ENCODE measurements at places on chromosomes 5 and 9.
A peak's percentile ranks its signal among the peaks of the same experiment; 100 is the strongest.

- no peak for DNase-seq
These were observed 82.9 kb downstream of the PTCD2 start for GRCh38 chr5:72402959-72403628.

GRCh38 chr5:91797576-91797975 is 414.5 kb upstream of the ARRDC3 start:
- DNase-seq: no peak

GRCh38 chr5:97907646-97908400 is 724.8 kb upstream of the RIOK2 start:
- DNase-seq: no peak

DNA sequence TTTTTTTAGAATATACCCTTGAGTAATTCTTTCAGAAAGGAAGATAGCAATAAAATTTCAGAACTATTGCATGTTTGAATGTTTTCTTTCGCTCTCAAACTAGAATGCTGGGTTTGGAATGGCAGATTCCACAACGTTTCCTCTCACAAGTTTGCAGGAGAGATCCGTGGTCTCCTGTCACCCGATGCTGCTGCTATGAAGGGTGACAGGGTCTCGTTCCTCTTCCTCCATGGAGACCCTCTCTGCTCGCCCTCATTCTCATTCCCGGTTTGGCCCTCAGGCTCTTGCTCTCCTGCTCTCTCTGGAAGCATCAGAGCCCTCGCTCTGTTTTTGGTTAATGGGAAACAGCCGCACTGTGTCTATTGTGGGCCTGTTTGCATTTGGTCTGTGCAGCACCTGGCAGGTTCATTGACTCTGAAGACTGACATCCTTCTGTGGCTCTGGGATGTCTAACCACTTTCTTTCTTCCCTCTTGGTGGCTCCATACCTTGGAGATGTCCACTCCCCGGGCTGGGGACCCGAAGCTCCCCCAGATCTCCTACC is 12.6 kb upstream of the FAM163B start:
- DNase-seq: no peak

DNA sequence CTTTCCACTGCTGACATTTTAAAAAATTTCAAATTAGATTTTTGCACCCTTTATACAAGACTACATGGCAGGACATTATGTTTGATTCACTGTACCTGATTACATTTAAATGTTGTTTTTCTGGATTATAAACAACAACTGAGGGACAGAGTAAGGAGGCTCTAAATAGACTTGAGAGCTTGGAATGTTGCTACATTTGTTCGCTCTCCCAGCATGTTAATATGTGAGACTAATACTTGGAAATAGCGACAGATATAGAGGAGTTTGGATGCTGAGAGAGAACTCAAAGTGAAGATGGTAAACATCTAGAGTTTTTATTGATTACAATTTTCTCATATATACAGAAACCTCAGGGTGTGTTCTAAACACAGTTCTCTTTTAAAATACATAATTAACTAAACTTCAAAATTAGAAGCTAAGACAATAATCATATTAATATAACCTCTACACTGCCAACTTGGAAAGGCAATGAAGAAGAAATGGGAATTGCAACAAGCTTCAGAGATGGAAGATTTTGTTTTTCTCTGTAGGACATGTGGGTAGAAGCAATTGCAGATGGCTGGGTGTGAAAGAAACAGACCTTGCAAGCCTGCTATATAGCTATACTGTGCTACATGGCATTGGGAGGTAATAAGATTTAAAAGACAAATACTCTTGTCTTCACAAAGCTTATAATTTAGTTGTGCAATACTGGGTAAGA is 1.4 kb upstream of the NDFIP1 start:
- no peak for DNase-seq

DNA sequence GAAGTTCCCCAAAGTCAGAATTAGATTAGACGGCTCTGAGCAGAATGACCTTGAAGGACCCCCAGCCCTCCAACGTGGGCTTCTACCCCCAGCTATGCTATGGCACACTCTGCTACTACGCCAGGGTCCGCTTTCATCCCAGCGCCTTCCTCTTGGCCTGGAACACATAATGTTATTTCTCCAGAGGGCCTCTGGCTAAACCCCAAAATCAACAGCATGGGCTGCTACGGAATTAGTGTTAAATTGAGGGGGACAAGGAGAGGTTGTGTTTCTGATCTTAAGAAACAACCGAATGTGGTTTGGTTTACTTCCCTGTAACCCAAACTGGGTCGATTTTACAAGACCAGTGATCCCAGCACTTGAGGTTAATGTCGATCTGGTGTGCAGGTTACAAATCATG is 97.1 kb downstream of the ZNF618 start:
- no peak for DNase-seq

GRCh38 chr5:108079753-108080152 is 302.1 kb downstream of the FBXL17 start:
- peak; percentile 70 for DNase-seq

DNA sequence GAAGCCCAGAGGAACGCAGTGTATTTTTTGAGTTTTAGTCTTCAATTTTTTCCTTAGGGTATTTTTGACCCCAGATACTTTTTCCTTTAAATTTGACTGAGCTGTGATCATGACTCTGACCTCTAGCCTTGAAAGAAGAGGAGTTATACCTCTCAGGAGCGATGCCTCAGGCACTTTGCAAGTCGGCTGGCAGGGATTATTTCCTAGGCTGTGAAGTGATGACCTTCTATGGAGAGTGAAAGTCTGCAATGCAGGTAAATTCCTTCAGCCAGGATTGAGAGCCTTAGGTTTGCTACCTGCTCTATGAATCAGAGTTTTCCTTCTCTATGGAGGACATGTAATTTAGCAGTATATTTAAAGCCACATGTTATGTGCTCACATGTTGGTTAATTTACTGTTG is 10.8 kb upstream of the NUDT12 start:
- no peak for DNase-seq

GRCh38 chr5:41509399-41510175 is 814 bp downstream of the PLCXD3 start:
- DNase-seq: no peak

GRCh38 chr5:907366-907910 is 14.8 kb downstream of the TRIP13 start:
- no peak for DNase-seq

- no peak for DNase-seq
These were observed 87.5 kb upstream of the TLE1 start for GRCh38 chr9:81776834-81777233.

DNA sequence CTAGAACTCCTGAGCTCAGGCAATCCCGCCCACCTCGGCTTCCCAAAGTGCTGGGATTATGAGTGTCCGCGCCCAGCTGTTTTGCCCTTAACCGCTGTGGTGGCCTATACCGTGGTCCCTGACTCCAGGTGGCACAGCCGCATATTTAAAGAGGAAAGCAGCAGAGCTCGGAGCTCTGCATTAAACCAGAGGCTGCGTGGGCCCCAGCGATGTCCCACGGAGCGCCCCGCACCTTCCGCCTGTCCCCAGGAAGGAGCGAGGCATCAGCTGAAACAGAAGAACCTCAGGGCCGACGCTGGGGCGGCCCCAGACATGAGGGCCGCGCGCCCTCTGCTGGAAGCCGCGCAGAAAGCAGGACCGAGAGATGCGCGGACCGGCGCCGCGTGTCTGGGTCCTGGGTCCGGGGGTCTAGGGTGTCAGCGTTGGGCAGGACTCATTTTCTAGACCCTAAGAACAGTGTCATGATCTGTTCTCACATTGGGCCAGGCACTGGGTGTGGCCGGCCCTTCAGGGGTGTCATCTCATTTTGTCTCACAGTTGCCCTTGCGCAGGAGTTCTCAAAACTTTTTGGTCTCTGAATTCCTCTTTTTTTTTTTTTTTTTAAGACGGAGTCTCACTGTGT is 37.7 kb downstream of the LAMC3 start:
- DNase-seq: no peak

DNA sequence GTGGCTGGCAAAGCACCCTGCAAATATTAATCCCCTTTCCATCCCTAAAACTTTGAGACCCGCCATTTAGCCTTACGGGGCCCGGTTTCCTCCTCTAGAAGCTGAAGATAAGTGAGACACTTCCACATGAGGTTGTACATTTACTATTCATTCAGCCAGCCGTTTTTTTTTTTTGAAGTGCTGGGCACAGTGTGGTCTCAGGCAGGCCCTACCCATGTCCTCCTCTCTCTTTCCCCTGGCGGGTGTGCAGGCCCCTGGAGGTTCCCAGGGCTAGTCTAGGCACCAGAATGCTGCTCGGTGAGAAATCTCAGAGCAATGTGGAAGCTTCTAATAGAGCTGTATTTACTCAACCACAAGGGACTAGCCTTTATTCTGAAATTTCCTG is 107.4 kb upstream of the LARP1 start:
- peak; percentile 6 for DNase-seq

GRCh38 chr5:132830436-132831094 is at the start of gene SHROOM1:
TSS of gene SHROOM1 (minus strand) at chr5:132830647. CDS start at chr5:132826140, 4,507 bp downstream.
- DNase-seq: no peak

DNA sequence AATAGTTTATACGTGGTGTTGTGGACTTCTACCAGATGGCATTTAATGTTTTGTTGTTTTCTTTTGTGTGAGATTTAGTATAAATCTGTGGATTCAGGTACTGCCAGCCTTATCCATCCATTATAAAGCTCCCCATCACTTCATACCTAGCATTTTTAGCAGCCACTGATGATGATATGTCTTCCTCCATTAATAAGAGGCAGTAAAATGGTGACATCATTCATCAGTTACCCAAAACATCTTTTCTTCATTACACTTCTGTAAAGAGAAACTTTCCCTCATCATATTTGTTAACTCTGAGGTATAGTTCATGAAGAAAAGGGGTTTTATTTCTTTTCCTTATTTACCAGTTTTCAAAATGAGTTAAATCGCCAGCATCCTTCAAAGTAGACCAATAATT is 19.4 kb downstream of the CHD1 start:
- no peak for DNase-seq

- no peak for DNase-seq
These were observed 1.7 kb upstream of the ACTL7A start for GRCh38 chr9:108860354-108860753.

- peak; percentile 45 for DNase-seq
These were observed 21.9 kb upstream of the NOTCH1 start for GRCh38 chr9:136567651-136568287.

DNA sequence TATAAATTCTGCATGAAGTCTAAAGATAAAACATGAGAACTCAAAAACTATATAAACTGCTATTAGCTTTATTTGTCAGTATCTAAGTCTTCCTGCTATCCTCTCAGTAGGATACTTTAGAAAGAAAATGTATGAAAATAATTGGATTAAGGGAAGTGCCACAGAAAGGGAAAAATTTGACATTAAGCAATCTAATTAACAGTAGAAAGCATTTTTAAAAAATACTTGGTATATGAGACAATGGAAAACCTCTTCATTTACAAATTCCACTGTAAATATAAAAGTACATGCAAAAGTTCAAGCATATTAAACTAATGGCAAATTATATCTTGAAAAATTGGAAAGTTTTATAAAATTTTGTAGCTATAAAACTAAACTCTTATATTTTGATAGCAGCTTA is 518.6 kb upstream of the NUDT12 start:
- DNase-seq: no peak

DNA sequence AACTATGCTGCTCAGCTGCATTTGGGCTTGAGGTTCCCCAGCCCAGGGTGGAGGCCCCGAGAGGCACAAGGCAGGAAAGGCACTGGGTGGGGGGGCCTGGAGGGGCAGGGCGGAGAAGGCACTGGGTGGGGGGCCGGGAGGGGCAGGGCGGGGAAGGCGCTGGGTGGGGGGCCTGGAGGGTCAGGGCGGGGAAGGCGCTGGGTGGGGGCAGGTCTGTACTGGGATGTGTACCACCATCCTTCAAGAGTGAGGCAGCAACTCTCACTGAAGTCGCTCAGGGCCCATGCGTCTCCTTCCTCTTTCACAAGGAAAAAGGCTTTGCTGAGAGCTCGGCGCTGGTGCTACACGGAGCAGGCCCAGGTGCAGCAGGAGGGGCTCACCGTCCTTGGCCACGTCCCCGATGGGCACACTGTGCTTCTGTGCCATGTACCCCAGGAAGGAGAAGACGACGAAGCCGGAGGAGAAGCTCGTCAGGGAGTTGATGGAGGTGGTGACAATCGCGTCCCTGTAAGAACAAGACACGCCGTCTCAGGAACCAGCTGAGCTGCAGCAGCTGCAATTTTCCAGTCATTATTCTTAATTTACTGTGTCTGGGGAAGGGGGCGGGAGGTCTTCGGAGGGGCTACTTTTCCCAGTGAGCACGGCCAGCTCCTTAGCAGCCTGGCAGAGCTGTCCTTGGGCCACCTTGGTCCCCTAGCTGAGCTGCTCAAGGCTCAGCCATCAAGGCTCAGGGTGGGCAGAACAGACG is 30.8 kb downstream of the SLC6A3 start:
- no peak for DNase-seq

GRCh38 chr5:6900247-6901227 is 187.3 kb downstream of the TENT4A start:
- DNase-seq: no peak

DNA sequence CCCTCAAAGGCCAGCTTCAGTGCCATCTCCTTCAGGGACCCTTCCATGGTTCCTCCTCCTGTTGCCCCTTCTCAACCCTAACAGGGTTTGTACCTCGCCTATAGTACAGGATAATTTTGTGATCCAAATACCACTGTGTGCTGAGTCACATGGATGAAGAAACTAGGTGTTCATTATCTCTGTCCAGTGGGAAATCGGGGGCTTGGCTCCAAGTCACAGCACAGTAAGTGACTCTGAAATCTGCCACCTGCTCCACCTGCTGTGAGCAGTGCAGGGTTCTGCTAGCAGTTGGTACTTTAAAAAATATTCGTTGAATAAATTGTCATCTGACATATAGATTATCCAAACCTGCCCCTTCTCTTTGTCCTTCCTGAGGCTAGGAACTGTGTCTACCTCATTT is 123.2 kb upstream of the OTULINL start:
- DNase-seq: no peak

GRCh38 chr5:93186076-93186682 is 394.8 kb downstream of the NR2F1-AS1 start:
- no peak for DNase-seq

GRCh38 chr5:170111088-170111785 is 5.5 kb downstream of the FOXI1 start:
- no peak for DNase-seq

- DNase-seq: no peak
These were observed 7.9 kb downstream of the SLC6A3 start for GRCh38 chr5:1437226-1437829.

DNA sequence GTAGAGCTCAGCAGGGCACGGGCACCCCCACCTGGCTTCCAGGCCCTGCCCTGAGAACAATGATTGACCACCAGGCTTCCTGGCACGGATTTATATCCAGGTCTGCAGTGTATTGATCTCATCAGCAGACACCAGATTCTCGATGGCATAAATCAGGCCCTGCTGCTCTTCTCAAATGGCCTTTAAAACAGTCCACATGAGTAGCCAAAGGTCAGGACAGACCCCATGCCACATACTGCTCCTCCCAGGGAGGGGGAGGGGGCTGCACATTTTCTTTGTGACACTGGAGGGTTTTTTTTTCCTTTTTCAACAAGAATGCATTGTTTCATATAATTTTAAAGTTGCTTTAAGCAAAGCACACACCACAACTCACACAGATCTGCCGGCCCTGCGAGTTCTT is 85.4 kb downstream of the SEMA4D start:
- DNase-seq: no peak

Data from retinal pigment epithelial cell (primary cell).